NCI-H748 treated with DMSO at 0.1 percent for 48 hours (cell line): ENCODE measurements at places on chromosomes 16 and 17.

DNA sequence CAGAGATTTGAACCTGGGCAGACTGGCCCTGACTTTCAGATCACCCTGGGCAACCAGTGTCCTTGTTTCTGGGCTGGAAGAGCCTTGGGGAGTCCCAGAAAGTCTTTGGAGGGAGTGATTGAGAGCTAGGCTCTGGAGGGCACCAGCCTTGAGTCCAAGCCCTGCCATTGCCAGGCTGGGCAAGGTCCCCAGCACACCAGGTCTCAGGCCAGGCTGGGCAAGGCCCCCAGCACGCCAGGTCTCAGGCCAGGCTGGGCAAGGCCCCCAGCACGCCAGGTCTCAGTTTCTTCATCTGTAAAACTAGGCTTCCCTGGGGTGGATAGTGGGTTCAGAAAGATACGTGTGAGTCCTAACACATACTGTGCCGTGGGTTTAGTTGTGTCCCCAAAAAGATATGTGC is 135.0 kb downstream of the IRF8 start:
- DNase-seq: no peak

- no peak for DNase-seq
These were observed 68.0 kb downstream of the ZFHX3 start for GRCh38 chr16:72979974-72980373.

- DNase-seq: no peak
These were observed 80.3 kb upstream of the CRHR1 start for GRCh38 chr17:45703806-45704205.

- DNase-seq: peak; percentile 5
These were observed 23.0 kb upstream of the SLC38A8 start for GRCh38 chr16:84065536-84066132.

GRCh38 chr17:7579834-7580603 is 581 bp downstream of the CD68 start:
- no peak for DNase-seq

- DNase-seq: no peak
These were observed 11.9 kb upstream of the RASD1 start for GRCh38 chr17:17508019-17508535.

GRCh38 chr17:17771498-17772201 is 65.1 kb downstream of the SREBF1 start:
- DNase-seq: no peak

- no peak for DNase-seq
These were observed 1.0 kb upstream of the CDH16 start for GRCh38 chr16:66919569-66920298.

- DNase-seq: no peak
These were observed 182 bp downstream of the RPL26 start for GRCh38 chr17:8382880-8383142.

DNA sequence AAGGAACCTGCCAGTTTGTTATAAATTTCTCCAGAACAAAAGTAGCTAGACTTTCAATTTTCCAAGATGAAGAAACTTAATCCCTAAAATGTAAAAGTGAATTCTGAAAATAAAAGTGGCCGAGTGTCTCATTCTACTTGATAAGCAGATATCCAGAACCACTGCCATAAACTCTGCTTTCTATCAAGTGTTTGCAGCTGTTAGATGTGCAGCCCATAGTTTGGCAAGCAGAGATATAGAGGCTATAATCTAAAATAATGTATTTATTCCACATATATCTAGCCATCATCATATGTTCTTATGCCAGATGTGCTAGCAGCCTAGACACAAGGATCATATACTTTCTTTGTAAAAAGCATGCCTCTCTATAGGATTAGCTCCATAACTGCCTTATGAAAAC is 14.7 kb upstream of the FBXL20 start:
- no peak for DNase-seq

DNA sequence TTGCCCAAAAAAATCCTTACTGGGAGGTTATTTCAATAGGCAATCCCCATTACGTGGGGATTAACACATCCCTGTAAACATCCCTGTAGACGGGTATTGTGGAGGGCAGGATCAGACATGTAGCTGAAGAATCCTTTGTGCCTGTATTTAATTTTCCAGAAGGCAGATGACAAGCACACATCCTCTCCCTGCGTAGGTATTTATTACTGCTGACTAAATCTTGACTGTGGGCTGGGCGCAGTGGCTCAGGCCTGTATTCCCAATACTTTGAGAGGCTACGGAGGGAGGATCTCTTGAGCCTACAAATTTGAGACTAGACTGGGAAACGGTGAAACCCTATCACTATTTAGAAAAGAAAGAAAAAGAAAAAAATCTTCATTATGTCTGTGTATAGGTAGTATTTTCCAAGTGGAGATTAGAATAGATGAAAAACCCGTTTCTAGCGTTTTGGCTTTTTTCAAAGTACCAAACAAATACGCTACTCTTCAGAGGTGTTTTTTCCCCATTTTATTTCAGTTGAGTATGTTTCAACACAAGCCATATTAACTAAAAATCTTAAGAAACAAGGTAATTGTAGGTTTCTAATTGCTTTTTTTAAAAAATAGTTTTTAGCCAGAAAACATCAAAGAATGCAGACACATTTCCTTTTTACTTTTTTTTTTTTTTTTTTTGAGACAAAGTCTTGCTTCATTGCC is 1.5 kb upstream of the MARF1 start:
- peak; percentile 77 for DNase-seq

DNA sequence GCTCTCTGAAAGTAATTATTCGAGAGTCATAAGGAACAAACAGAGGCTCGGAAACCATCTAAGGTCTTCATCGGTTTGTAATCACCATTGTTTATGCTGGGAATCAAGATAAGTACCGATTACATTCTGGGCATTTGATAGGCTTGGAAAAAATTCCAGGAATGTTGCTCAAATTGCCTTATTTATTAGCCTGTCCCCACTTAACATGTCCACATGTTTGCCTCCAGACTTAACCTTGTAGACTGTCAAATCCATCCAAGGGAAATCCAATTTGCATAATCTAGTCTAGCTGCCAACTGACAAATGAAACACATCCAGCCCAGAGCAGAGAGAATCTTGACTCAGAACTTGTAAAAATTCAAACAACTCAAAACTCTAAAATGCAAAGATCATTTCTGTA is 51.3 kb upstream of the TMC5 start:
- no peak for DNase-seq

DNA sequence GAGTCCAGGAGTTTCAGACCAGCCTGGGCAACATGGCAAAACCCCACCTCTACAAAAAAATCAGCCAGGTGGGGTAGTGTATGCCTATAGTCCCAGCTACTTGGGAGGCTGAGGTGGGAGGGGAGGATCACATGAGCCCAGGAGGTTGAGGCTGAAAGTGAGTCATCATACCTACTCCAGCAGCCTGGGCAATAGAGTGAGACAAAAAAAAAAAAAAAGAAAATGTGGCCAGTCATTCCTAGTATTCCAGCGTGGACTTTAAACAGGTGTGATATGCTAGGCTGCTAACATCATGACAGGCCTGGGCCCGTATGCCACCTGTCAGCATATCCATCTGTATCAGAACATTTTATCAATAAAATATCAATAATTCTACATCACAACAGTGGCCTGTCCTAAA is 143.3 kb downstream of the AATF start:
- no peak for DNase-seq

DNA sequence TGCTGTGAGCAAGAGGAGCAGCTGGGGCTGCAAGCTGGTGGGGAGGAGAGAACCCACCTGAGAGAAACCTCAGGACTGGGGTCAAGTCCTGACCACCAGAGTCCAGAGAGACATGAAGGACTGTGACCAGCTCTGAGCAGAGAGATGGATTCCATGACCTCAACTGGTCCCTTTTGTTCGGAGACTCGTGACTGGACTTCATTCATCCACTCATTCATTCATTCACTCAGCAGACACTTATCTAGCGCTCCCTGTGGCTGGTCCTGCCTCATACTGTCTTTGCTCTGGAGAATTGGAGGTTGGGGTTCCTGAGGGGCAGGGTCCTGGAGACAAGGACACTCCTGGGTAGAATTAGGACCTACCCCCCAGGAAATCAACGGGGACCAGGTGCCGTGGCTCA is 4.0 kb downstream of the ERBB2 start:
- no peak for DNase-seq

DNA sequence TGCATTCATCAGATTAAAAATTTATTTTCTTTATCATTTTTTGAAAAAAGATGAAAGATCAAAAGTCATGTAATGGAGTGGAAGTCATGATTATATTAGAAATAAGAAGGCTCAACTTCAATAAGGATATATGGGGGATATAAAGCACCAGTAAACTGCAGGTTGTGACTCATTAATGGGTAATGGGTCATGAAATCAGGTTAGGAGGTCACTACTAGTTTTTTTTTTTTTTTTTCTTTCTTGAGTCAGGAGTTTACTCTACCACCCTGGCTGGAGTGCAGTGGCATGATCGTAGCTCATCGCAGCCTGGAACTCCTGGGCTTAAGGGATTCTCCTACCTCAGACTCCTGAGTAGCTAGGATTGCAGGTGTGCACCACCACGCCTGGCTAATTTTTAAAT is 14.3 kb downstream of the EFCAB13 start:
- DNase-seq: no peak

DNA sequence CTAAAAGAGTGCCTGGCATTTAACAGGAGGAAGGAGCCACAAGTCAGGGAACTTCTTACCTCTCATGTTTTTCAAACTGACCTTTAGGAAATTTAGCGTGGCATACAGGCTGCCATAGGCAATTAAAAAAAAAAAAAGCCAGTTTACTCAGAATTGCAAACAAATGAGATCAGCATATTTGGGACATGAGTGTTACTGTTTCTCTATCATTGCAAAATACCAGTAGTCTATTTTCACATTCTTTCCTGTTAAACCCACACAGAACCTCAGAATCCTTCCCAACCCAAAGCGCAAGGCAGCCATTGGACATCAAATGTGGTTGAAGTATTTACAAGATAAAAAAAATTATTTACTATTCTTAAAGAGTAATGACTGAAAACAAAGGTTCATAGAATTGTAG is 366.4 kb upstream of the DYNLRB2 start:
- DNase-seq: no peak

GRCh38 chr16:28974007-28974436 is 556 bp upstream of the SPNS1 start:
- DNase-seq: no peak

GRCh38 chr16:49050607-49051006 is 231.0 kb downstream of the CBLN1 start:
- no peak for DNase-seq

- DNase-seq: no peak
These were observed 126.3 kb downstream of the ZFHX3 start for GRCh38 chr16:72921620-72922019.

- DNase-seq: no peak
These were observed 85.5 kb upstream of the RPL38 start for GRCh38 chr17:74117999-74118421.

- no peak for DNase-seq
These were observed 8.9 kb upstream of the GALK1 start for GRCh38 chr17:75773808-75774470.

- DNase-seq: no peak
These were observed 87.2 kb upstream of the IRX3 start for GRCh38 chr16:54373534-54374520.

GRCh38 chr17:15323131-15323530 is 18.3 kb downstream of the TEKT3 start:
- DNase-seq: no peak

DNA sequence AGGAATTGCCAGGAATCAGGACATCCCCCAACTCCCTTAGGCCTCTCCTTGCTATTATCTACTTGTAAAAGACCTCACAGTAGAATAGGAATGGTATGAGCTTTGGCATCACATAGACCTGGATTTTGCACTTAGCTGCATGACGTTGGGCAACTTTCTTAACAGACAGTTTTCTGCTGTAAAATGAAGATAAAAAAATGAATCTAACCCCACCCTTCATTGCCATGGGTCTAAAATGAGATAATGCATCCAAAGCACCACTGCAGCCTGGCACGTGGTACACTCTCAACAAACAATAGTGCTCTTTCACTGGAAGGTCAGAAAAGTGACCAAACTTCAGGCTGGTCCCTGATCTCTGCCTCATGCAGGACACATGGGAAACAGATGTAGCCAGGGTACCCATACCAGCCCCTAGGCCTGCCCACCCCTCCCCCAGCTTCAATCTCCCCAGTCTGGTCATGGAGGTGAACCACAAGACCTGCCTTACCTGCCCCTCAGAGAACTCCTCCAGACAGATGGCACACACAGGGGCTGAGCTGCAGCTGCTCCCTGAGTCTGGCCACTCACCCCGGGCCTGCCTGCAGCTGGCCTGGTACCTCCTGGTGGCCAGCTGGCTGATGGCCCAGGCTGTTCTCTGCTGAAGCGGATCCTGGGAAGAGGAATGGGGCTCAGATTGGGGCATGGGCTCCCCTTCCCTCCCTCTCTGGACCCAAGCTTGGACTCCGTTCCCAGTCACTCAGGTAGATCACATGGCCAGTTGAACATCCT is 8.5 kb upstream of the SUPT4H1 start:
- no peak for DNase-seq

DNA sequence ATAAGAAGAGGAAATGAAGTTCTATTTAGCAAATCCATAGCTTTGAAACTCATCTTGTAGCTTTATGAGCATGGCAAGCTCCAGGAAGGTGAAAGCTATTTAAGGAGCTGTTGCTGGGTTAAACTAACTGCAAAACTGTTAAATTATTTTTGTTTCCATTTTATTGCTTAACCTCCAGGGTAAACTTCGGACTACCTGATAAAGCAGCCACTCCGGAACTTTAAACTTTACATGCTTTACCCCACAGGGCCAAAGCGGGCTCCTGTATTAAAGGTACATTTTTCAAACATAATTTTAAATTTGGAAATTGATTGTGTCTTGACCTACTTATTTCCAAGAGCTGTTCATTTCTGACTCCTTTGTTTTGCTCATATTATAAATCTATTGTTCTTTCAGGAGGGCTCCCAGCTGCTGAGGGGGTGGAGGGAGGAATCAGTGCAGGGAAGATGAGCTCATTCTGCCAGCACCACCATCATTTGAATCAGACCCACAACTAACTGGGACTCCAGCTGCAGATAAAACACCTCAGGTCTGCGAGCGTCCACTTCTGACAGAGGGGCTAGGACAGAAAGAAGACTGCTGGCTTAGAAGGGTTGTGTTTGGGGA is 157.9 kb downstream of the IRX3 start:
- no peak for DNase-seq

DNA sequence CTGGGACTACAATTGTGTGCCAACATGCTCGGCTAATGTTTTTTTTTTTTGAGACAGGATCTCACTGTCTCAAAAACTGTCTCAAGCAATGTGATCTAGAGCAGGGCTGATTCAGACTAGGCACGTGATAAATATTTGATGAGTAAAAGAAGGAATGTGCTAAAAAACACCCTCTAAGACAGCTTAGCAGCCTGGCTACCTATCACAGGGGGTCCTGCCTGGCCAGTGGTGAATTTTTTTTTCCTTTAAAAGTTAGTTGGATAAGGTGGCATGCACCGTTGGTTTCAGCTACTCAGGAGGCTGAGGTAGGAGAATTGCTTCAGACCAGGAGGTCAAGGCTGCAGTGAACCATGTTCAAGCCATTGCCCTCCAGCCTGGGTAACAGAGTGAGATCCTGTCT is 14.8 kb upstream of the GPATCH8 start:
- DNase-seq: no peak

DNA sequence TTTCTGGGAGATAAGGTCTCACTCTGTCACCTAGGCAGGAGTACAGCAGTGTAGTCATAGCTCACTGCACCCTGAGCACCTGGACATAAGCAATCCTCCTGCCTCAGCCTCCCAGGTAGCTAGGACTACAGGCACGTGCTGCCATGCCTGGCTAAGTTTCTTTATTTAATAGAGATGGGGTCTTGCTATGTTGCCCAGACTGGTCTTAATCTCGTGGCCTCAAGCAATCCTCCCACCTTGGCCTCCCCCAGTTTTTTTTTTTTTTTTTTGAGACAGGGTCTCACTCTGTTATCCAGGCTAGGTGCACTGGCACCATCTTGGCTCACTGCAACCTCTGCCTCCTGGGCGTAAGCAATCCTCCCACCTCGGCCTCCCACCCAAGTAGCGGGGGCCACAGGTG is 21.1 kb downstream of the DDX19B start:
- DNase-seq: no peak

GRCh38 chr17:36940313-36941264 is 3.3 kb downstream of the LHX1 start:
- DNase-seq: no peak
